ENCODE measurements at places on chromosomes 2 and 18. TPM values are rescaled to one million over a fixed set of nuclear protein-coding genes. Genes with fewer than 3 reads are reported as not detected.

The CD8A gene
- total RNA-seq, result 0.60 TPM

The GPR75 gene
- 1.6 TPM for total RNA-seq

The PLB1 gene
- total RNA-seq, result 2.4 TPM

The RNU2-63P gene
- total RNA-seq, result not detected

The LRATD1 gene
- total RNA-seq, result not detected

The ATOH8 gene
- 13.2 TPM for total RNA-seq

The PRSS56 gene
- 0.21 TPM for total RNA-seq

The GRB14 gene
- total RNA-seq, result 4.5 TPM

The CHRNG gene
- total RNA-seq, result not detected
